ENCODE measurements at places on chromosomes 11 and 22.

DNA sequence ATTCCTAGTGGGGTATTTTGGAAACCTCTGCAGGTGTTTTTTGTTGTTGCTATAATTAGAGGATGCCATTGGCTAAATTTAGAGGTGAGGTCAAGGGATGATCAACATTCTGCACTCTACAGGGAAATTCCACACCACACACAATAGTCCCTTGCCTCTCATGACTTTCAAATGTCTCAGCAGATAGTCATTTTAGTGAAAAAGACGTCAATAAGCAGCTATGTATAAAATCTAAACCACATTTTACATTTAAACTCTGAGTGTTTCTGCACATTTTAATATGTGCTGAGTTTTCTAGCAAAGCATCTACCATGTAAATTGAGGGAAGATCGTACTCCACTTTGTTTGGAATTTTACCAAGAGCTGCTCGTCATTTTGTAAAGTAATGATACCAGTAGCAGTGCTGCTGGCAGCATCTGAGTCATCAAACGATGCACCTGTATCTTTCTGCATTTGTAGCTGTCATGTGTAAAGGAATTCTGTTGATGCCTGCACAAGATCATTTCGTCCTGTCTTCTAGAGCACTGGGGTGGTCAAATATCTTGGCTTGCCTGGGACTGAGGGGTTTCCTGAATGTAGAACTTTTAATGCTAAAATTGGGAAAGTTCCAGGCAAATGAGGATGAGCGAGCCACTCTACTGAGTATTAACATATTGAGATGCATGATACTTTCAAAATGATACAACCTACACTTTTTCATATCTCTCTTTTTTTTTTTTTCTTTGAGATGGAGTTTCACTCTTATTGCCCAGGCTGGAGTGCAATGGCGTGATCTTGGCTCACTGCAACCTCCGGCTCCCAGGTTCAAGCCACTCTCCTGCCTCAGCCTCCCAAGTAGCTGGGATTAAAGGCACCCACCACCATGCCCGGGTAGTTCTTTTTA is 414.5 kb upstream of the SYN3 start:
- peak; percentile 7 for DNase-seq

DNA sequence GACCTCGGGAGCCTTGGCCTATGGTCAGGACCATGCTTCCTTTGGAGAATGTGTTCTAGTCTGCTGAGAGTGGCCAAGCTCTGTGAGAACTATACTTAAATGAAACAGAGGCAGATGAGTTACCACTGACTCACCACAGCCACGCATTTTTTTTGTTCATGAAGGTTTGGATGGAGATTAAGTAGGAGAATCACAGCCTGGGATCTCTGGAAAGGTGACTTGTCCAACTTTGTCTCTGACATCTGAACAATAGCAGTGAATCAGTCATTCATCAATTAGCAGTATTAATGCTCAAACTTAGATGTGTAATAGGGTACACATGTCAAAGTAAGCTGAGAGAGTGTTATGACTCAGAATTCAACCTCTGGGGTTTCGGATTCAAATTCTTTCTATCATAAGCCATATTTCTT is 100.7 kb upstream of the ANO3 start:
- no peak for DNase-seq

- DNase-seq: no peak
Measured at GRCh38 chr22:50309601-50309991, 2.1 kb upstream of the PLXNB2 start.

GRCh38 chr22:39928536-39929520 is 27.9 kb downstream of the GRAP2 start:
- DNase-seq: no peak

DNA sequence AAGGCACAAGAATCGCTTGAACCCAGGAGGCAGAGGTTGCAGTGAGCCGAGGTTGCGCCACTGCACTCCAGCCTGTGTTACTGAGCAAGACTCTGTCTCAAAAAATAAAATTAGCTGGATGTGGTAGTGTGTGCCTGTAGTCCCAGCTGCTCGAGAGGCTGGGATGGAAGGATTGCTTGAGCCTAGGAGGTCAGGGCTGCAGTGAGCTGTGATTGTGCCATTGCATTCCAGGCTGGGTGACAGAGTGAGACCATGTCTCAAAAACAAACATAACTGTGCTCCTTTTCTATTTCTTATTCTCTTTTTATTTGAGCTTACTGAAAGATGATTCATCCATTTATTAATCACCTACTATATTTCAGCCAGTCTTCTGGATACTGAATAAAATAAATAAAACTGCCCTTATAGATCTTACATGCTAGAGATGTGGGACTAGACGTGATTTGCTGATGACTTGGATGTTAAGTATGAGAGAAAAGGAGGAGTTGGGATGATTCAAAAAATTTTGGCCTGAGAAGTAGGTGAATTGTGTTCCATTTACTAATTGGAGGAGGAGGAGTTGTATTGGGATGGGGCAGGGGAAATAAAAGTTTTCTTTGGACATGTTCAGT is 18.0 kb downstream of the PAAF1 start:
- no peak for DNase-seq

- DNase-seq: no peak
Measured at GRCh38 chr11:70122490-70123198, 44.5 kb downstream of the ANO1 start.

DNA sequence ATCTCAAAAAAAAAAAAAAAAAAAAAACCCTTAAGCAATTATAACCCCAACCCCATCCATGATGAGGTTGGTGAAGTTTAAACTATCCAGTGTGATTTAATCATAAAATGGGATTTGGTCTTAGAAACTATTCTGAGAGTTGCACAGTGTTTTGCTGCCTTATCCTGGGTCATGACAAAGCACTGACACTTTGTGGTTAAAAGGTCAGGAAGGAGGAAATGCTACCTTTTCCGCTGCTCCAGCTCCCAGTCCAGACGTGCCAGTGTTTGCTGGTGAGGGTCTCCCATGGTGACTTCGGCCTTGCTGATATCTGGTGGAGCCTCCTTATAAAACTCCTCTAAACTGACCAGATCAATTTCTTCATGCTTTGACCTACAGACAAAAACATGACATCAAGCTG is 14.5 kb downstream of the THOC5 start:
- DNase-seq: no peak

GRCh38 chr22:41660416-41660815 is 28.3 kb downstream of the SNU13 start:
- DNase-seq: no peak

DNA sequence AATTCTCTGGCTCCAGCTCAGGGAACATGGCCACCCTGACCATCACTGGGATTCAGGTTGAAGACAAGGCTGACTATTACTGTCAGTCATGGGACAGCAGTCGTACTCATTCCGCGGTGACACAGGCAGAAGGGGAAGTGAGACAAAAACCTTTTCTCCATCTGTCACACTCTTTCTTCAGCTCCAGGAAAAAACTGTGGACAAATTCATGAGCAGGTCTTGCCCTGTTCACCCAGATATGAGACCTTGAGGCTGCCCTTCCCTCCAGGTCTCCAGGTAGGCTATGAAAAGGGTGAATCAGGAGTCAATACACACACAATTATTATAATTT is 39.4 kb upstream of the GGTLC2 start:
- DNase-seq: no peak

GRCh38 chr11:35337136-35337913 is 82.0 kb downstream of the SLC1A2 start:
- DNase-seq: no peak

DNA sequence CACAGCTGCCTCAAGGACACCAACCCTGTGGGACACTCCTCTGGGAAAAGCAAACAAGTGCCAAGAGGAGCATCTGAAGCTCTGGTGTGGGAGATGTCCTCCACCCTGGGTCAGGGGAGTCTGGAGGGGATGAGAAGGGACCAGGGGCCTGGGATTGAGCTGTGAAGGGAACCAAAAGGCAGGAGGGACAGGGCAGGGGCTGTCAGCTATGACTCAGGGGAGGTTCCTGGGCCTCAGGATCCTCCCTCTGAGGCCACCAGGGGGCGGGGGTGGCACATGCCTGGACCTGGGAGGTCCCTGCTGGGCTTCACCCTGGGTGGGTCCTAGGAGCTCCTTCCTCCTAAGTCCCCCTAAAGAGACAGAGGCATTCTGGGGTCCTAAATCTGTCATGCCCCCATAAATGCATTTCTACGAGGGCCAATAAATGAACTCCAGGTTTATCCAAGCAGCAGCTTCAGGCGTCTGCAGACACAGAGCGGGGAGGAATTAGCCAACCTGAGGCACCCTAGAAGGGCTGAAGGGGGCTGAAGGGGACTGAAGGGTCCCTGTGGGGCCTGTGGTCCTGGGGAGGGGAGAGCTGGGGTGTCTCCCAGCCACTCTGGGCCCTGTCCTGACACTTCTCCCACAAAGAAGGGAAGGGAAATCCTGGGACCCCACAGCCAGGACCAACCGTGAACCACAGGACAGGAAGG is 31.9 kb upstream of the IGLL5 start:
- no peak for DNase-seq

GRCh38 chr11:78202733-78203167 is 14.0 kb downstream of the USP35 start:
- no peak for DNase-seq

DNA sequence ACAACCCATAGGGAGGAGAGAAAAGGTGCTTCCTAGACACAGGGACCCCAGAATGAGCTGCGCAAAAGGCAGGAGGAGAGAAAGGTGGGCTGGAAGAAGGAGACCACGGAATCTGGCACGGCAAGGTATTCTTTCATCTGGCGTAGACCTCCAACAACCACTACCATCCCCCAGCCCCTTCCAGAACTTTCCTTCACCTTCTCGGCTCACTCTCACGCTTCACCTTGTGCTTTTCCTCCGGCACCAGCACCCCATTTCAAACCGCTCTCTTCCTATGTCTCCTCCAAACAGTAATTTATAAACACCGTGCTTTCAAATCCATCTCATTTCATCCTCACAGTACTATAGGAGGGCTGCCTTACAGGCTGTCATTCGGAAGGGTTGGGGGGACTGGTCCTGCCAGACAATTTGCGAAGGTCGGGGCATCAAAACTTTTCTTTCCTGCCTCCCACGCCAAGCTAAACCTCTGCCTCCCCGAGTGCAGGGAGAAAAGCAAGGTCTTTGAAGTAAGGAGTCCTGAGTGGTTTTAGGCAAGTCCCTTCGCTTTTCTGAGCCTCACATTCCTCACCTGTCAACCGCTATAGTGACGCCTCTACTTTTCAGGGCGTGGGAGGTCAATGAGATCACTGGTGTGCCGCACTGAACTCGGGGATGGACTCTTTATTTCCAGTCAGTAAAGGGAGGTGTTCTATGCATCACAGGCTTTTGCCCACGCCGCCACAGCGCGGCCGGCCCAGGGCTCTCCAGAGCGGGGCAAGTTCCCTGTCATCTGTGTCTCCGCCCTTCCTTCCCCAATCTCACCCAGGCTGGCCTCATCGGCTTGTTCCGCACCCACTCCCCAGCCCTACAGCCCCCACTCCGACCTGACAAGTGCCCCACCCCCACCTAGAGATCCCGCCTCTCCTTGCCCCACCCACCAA is 800 bp downstream of the KCTD21 start:
- DNase-seq: no peak

GRCh38 chr22:31089160-31090100 is 8.3 kb downstream of the SMTN start:
- no peak for DNase-seq

- DNase-seq: no peak
Measured at GRCh38 chr11:12157241-12157661, 46.9 kb downstream of the MICAL2 start.

- no peak for DNase-seq
Measured at GRCh38 chr11:28819741-28820140, 711.6 kb downstream of the METTL15 start.

DNA sequence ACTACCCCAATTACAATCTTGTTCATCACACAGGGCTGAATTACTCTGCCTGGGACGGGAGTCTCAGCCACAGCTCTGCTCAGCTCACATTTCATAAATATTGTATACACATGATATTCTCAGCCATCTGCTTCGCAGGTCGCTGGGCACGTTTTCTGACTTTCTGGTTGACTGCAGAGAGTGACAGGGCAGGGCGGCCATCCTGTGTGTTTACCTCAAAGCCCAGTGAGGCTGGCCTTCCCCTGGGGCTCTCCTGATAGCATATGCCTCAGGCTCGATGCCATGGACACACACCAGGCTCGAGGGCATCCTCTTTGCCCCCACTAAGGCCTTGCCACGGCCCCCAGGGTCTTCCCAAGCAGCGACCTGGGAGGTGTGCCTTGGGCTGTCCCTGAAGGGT is 345.0 kb downstream of the CADM1 start:
- no peak for DNase-seq

- DNase-seq: no peak
Measured at GRCh38 chr11:36347384-36347906, 51.4 kb downstream of the PRR5L start.

- DNase-seq: no peak
Measured at GRCh38 chr11:68842427-68843051, 823 bp upstream of the CPT1A start.

GRCh38 chr11:33912405-33913361 is 20.8 kb upstream of the LMO2 start:
- DNase-seq: no peak

DNA sequence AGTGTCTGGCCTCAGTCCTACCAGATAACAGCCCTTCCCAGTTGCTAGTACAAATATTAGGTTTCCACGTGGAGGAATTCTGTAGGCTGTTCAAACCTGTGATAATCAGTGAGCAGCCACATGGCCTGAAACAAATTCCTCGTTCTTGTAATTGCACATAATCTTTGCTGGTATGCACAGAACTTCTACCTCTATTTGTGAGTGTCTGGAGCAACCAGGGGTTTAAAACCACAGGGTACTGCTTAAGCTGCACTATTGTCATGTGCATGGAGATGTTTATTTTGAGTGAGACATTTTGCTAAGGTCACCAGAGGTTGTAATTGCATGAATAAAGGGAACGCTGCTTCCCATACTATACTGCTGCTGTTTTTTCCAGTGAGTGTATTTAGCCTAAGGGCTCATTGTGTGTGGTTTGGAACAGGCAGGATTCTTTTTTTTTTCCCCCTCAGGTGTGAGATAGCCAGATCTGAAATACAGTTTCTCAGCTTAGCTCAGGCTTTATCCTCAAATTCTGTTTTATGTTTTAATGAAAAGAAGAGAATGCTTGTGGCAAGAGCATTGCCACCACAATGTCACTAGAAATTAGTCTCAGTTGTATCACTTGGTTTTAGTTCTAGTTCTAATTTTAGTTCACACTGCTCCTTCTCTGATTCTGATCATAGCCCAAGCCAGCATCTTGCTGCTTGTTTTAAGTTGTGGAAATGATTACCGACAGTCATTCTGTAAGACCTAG is 60.5 kb downstream of the CYB5R2 start:
- DNase-seq: no peak

DNA sequence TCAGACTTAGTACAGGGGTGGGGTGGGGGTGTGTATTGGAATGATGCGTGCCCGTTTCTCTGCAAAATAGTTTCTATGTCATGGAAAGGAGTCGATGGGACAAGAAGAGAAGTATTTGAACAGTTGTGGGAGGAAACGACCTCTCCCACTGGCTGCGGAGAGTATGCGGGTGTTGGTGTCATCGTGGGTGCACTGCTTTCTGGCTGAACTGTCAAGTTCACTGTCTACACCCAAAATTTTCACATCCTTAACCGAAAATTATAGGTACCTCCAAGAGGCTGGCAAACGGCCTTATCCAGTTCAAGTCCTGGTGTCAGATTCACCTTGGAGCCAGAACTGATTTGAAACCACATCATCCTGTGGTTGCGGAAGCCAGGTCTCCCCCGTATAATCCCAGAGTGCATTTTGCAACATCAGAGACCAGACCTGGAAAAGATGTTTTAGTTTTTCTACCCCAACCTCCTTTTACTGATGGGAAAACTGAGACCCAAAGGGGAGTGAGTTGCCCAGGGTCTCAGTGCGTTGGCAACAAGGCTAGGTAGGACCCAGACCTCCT is 497 bp upstream of the SSRP1 start:
- DNase-seq: no peak
